Glomerular endothelial cell (primary cell): ENCODE measurements at places on chromosomes 5 and 9. TPM values are rescaled to one million over a fixed set of nuclear protein-coding genes. Genes with fewer than 3 reads are reported as not detected.

INSL6 gene
- not detected in 2 replicates for total RNA-seq

DIRAS2 gene
- total RNA-seq = 0.18 and 3.8 TPM in 2 replicates

GPR151 gene
- not detected in 2 replicates for total RNA-seq

CCDC69 gene
- 10.6 and 26.1 TPM in 2 replicates for total RNA-seq

GFM2 gene
- total RNA-seq = 26.1 and 28.6 TPM in 2 replicates

PCDHB14 gene
- total RNA-seq = 1.6 and 6.7 TPM in 2 replicates

KCNV2 gene
- total RNA-seq = not detected in 2 replicates

UCK1 gene
- 21.5 and 24.0 TPM in 2 replicates for total RNA-seq

FOXD4L3 gene
- not detected in 2 replicates for total RNA-seq

ZDHHC12 gene
- 52.1 and 75.4 TPM in 2 replicates for total RNA-seq

FRMD3 gene
- 6.1 TPM in 2 replicates for total RNA-seq

CDH12 gene
- not detected in 2 replicates for total RNA-seq

SECISBP2 gene
- total RNA-seq = 21.2 and 42.0 TPM in 2 replicates

RAD50 gene
- total RNA-seq = 18.5 and 18.6 TPM in 2 replicates

TBCA gene
- 180 and 181 TPM in 2 replicates for total RNA-seq

ZNG1F gene
- 5.6 and 10.6 TPM in 2 replicates for total RNA-seq

SLC4A9 gene
- 0.06 TPM in 1 of 2 replicates, not detected in the other for total RNA-seq
